ENCODE measurements at places on chromosomes 6 and 20.

DNA sequence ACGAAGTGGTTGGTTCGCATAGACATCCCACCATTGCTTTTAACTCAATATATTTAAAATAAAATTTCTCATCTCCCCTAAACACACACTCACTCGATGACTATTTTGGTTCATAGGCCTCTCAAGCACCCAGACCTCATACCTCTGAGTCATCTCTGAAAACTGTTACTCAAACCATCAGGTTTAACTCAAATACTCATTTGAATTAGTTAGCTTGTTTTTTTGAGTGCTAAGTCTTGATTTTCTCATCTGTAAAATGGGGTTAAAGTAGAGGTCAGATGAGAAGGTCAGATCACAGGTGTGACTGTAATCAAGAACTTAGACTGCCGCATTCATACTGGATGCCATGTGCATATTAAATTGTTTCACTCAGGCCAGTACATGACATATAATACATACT, 243.9 kb upstream of the TENT5A start:
- DNase-seq, result peak; percentile 59

DNA sequence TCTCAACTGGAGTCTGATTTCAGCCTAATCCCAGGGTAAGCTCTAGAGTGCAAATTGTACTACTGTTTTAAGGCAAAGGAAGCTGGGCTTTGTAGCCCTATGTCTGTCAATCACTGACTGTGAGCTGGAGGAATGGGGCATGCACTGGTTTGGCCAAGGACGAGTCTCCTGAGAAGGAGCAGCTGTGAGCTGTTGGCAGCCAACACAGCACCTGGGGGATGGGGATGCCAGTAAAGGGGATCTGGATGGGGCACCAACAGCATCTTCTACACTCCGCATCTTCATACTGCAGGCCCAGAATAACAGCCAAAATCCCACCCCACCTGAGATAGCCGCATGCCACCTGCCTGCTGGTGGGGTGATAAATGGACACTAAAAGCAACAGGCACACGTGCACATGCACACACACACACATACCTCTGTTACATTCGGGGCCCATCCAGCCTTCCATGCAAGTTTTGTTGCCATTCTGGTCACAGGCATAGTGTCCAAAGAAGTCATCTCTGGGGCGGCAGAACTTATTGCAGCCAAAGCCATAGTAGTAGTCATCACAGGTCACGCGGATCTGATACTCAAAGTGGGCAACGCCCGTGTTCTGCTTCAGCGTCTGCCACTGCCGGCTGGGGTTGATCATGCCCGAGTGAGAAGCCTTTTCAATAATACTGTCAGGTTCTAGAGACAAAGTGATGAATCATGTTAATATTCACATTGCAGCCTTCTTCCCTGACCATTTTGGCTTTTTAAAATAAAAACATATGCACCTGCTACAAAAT, 15.6 kb downstream of the JAG1 start:
- no peak for DNase-seq

GRCh38 chr20:38049800-38050199, 16.3 kb downstream of the RPRD1B start:
- no peak for DNase-seq

DNA sequence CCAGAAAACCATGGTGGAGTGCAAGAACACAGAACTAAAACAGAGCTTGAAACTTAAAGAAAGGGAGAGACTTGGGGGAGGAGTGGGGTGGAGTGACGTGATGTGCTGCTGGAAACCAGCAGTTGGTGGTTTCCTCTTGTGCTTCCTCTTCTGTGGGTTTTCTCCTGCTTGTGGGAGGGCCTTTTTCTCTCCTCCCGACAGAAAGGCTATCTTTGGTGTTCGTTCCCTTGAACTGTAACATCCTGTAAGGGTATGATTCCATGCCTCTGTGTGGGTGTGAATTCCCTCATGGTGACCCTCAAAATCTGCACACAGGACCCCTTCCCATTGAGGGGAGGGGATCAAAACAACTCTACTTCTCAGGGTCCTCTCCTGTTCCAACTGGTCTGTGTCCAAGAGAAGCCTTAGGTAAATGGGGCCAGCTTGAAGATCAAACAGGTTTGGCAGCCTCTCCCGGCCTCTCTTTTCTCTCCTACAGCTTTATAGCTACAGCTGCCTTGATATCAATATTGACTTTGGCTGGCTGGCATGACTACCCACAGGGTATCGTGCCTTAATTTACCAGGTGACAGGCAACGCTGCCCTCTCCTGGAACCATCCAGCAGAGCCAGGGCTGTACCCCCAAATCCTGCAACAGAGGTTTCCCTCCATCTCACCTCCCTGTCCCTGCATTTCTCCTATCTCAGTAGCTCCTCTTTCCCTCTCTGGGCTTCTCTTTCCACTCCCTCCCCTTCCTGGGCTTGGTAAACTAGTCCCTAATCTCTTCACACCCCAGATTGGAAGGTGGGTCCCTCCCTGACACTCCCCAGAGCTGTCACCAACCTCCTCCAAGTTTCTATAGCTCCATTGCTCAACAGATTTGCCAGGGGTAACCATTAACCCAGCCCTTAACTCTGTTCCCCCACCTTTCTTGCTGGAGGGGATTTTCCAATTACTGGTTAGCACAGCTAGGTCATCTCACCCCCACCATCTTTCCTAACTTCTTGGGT, 1.5 kb upstream of the MSH5 start:
- no peak for DNase-seq

DNA sequence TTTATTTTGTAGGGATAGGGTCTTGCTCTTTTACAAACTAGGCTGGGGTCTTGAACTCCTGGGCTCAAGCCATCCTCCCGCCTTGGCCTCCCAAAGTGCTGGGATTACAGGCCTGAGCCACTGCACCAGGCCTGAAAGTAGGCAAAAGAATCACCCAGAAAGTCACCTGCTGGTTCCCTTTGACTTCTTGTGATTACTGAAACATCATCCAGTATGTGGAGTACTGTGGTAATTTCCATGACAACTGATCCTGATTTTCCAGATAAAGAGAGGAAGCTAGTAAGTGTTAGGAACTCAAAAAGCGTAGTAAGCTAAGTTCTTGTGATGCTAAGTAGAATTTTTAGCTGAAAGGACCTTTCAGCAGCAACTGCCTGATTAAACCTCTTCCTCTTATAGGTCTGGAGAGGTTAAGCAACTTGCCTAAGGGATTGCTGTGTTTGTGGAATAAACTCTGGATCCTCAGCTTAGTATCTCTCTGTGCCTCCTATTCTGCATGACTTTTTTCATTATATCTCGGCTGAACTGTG, 16.8 kb downstream of the RALY start:
- DNase-seq, result no peak

GRCh38 chr6:39209911-39210310, 19.4 kb downstream of the KCNK5 start:
- no peak for DNase-seq

DNA sequence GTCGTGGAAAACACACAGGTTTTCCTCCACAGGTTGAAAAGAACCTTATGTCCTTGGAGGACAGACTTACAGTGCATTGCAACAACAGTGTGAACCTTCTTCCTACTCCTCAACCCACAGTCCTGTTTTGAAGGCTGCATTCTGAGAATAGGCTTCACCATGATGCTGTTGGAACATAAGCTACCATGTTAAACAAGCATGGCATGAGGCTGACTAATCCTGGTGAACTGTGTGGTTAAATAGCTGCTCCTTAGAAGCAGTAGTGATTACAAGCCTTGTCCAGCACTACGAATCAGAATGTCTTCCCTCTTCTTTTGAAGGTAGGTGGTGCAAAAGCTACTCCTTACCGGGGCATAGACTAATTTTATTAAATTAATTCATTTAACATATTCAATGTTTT, 368.5 kb upstream of the EPHA7 start:
- DNase-seq, result no peak

DNA sequence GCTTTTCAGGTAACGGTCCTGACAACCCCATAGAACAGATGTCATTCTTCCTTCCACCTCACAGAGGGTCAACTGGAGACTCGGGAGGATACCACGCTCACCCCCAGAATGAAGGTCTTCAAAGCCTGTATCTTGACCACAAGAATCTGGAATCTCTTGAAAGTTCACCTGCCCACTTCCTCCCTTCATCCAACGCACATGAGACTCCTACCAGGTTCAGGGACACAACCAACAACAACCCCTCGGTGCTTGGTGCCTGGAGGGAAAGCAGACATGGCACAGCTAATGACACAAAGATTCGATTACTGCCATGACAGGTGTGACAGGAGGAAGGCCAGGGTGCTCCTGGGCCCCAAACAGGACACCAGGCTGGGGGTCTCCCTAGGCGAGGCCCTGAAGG, 8.2 kb downstream of the PMEPA1 start:
- no peak for DNase-seq

GRCh38 chr6:143949535-143949934, 58.5 kb downstream of the PLAGL1 start:
- no peak for DNase-seq

GRCh38 chr6:132289756-132290155, 111.5 kb downstream of the MOXD1 start:
- DNase-seq, result peak; percentile 42

GRCh38 chr6:150314230-150315188, 54.3 kb upstream of the IYD start:
- no peak for DNase-seq

GRCh38 chr6:149082320-149082719, 235.2 kb upstream of the TAB2 start:
- no peak for DNase-seq

- DNase-seq, result no peak
Measured at GRCh38 chr6:110557199-110557598, 80.8 kb upstream of the SLC22A16 start.

DNA sequence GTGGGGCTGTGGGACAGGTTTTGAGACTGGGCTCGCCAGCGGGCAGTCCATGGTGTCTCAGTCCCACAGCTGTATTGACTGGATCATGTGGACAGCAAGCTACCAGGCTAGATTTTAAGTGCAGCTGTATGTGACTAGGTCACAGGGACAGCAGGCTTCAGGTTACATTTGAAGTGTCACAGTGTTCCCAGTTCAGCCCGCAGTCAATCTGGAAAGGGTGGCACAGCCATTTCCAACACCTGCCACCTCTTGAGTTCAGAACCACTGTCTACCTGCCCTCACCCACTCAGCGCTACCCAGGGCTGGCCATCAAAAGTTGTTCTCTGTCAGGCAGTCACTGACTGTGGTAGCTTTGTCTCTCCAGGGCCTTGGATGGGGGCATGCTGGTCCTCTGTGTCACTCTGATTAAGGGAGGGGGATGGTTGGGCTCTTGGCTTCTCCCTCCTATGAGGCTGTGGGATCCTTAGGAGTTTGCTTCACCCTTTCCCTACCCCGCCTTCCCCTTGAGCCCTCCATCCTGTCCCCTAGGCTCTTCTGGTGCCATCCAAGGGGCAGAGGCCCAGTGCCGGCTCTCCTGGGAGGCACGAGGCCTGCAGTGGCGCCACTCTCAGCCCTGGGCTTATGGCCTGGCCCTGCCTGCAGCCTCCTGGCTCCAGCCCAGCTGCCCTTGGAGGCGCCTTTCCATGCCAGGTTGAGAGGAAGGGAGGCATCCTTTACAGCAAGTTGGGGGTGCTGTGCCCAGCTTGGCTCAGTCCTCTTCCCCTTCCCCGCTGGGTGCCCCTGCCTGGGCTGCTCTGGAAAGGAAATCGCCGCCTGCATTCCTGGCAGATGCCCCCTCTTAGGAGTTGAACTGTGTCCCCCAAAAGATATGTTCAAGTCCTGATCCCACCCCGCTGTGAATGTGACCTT, 44.9 kb downstream of the PNLDC1 start:
- no peak for DNase-seq

DNA sequence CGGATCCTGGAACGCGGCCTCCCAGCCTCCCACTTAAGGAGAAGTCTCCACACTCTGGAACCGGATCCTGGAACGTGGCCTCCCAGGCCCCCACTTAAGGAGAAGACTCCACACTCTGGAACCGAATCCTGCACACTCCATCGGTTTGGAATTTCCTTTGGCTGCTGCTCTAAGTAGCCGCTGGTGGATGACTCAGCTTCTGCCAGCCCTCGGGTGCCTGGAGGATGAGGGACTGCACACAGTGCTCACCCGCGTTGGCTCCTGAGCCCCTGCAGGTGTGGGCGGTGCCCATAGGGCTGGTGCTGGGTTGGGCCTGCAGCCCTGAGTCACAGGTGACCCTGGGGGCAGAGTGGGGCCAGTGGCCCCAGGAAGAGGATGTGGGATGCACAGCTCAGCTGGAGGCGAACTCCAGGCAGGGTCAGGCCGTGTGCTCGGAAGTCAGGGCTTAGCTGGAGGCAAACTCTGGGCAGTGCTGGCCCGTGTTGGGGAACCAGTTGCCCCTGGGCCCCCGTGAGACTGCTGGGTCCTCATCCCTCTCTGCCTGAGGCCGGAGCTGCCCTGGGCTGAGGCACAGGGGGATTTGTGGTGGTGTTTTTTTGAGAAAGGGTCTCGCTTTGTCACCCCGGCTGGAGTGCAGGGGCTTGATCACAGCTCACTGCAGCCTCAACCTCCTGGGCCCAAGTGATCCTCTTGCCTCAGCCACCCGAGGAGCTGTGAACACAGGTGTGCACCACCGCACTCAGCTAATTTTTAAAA, 13.9 kb upstream of the TNFRSF6B start:
- peak; percentile 80 for DNase-seq

DNA sequence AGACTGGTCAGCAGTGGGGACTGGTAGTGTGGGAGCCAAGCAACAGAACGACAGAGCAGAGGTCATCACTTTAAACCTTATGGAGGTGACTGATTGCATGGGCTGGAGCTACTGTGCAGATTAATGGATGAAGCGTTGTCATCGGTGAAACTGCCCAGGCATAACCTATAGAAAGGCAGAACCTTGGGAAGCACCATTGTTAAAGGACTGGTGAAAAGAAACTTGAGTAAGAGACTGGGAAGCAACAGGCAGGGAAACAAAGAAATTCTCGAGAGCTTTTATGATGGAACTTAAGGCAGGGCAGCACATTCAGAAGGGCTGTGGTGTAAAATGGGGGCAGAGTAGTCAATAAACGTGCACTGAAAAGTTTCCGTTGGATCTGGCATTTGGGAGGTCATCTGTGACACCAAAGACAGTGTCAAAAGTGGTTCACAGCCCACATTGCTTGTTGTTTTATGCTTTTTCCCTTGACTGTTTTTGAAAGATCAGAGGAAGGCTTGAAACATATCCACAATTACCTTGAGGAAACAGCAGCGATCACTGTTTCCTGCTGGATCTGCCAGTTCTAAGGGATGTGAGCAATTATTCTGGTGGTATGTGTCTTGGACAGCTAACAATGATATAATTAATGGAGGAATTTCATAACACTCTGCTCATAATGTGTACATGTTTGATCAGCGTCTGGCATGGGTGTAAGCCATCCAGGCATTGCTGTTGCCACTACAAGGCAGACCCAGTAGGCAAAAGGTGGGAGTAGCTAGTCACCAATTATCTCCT, 62.7 kb downstream of the LRRC1 start:
- DNase-seq, result no peak

DNA sequence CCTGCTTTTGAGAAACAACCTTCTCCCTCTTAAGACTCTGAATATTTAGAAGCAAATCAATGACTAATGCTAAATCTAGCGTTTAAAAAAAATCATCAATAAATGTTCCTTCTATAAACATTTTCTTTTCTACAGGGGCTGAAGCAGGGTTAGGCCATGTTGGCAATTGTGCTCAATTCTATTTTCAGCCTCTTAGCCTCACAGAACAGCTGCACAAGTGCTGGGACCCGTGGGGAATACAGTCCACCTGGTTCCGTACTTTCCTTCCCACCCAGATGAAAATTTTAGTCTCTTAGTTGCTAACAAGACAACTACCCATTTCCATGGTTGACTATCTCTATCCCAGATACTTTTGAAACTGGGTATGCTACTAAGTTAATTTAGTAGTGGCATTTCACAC, 138.6 kb downstream of the RPS12 start:
- DNase-seq, result no peak
